ENCODE measurements at places on chromosomes 7 and 10. TPM values are rescaled to one million over a fixed set of nuclear protein-coding genes. Genes with fewer than 3 reads are reported as not detected.

Gene C10orf71
- not detected for total RNA-seq

Gene JCAD
- total RNA-seq = 0.13 TPM

Gene MYH16
- 0.13 TPM for total RNA-seq

Gene ENO4
- not detected for total RNA-seq

Gene COBL
- 0.21 TPM for total RNA-seq

Gene TNS3
- total RNA-seq = 2.7 TPM
